GM12864 (cell line): ENCODE measurements at places on chromosomes 5 and 9.

DNA sequence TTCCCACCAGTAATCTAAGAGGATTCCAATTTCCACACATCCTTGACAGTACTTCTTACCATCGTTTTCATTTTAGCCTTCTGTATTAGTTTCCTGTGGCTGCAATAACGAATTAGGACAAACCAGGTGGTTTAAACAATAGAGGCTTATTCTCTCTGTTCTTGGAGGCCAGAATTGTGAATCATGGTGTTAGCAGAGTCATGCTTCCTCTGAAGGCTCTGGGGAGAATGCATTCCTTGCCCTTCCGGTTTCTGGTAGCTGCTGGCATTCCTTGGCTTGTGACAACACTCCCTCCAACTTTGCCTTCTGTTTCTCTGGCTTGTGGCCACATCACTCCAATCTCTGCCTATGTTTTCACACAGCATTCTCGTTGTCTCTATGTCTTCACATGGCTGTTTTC is 23.5 kb downstream of the RIGI start:
- no peak for DNase-seq

GRCh38 chr9:34379334-34380033 is 2.8 kb upstream of the MYORG start:
- DNase-seq, result peak; percentile 60

- DNase-seq, result no peak
Observed at GRCh38 chr9:136848393-136849037, 694 bp upstream of the PHPT1 start.

DNA sequence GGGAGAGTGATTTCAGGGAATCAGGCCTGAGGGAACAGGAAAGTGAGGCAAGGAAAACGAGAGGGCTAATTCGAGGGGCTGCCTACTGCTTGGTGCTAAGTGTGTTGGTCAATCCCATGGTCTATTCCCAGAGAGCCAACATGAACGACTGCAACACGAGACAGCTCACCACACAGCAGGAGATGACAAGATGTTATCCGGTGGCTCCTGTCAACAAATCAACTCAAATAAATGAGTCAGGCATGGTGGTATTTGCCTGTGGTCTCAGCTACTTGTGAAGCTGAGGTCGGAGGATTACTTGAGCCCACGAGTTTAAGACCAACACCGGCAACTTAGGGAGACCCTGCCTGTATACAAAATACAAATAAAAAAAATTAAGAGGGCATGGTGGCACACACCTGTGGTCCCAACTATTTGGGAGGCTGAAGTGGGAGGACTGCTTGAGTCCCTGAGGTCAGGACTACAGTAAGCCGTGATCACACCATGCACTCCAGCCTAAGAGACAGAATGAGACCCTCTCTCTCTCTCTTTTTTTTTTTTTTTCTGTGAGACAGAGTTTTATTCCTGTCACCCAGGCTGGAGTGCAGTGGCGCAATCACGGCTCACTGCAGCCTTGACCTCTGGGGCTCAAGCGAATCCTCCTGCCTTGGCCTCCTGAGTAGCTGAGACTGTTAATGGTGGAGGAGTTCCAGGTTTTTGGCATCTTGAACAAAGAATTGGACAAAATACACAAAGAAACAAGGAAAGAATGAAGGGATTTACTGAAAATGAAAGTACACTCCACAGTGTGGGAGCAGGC is 9.0 kb upstream of the FAF2 start:
- no peak for DNase-seq

DNA sequence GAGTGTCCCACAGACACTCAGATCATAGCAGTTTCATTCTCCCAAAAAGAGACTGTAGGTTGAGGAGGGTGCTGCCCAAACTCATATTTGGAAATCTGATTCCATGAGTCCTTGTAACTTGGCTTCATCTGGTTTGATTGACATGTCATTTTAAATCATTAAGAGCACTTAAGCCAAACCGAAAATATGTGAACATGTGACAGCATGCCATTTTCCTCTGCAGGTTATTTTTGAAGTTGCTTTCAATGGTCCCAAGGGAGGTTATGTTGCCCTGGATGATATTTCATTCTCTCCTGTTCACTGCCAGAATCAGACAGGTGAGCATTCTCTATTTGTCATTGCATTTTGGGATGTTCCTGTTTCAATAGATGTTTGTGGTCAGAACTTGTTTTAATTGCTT is 87.6 kb downstream of the MAMDC2 start:
- DNase-seq, result no peak

DNA sequence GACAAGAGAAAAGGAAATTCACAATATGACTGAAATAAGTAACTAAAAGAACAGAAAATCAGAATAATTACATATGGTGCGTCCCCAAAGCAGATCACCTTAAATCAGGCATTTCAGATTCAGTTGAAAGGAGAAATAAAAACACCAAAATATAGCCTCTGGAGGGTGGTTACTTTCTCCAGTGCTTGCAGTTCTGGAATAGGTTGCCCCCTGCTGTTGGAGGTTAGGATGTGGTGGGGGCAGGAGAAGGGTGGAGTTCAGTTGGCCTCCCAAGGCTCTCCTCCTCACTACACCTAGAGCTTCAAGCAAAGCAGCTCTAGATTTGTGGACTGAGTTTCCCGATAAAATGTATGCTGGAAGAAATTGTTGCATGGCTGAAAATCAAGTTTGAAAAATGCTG is 338.2 kb upstream of the TLE4 start:
- DNase-seq, result peak; percentile 3

- no peak for DNase-seq
Observed at GRCh38 chr5:35182910-35183535, 47.3 kb downstream of the PRLR start.

DNA sequence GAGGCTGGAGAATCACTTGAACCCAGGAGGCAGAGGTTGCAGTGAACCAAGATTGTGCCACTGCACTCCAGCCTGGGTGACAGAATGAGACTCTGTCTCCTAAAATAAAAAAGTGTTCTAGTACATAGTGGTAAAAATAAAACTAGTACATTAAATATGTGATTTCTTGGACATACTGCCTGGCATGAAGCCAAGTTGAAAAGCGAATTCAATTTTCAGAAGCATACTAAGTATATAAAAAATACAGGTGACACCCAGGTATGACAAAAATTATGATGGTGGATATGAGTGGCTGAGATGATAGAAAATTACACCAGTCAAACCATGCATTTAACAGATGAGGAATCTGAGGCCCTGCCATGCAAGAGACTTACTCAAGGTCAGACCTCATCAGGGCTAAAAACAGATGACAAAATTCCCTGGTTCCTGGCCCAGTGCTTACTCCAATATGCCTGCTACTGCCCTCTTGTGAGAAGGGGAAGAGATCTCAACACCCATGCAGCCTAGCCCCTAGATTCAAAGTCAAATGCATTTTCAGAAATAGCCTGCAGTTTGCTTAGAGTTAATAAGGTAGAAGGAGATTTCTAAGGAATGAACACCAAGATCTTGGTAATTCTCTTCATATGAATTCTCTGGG is 46.6 kb upstream of the GNPDA1 start:
- DNase-seq, result no peak

DNA sequence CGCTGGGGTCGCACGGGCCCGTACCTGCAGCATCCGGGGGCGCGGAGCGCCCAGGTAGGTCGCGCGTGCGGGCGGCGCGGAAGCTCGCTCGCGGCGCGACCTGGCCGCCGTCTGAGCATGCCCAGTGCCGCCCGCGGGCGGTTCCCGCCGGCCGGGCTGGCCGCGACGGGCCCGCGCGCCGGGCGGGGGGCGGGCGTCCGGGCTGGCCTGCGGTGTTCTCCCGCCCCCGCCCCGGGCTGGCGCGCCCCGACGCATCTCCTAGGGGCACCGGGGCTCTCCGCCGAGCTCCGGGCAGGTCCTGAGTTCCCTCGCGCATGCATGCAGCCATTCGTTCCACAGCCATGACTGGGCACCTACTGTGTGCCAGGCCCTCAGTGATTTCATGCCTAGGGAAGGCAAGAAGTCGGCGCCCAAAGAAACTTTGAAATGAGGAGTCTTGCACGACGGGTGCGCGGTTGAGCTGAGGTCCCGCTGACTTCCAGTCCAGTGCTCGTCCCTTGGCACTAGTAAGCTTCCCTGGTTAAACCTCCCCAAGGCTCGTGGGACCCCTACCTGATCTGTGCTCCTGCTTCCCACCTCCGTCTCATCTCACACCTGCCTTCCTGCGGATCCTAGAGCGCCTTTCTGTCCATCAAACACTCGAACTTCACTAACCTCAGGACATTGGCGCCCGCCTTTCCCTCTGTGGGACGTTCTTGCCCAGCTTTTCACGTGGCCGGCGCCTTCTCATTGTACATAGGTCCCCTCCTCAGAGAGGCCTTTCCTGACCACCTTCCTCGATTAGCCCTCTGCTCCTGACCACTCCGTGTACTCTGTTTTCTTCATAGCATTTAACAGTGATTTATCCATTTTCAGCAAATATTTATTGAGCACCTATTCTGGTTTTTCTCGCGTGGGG is at the start of gene PTPN3:
Gene PTPN3, minus strand, starts transcription at position 113 of the 898 bp plus-strand sequence. CDS start 34,873 bp downstream, outside the sequence.
- DNase-seq, result no peak

DNA sequence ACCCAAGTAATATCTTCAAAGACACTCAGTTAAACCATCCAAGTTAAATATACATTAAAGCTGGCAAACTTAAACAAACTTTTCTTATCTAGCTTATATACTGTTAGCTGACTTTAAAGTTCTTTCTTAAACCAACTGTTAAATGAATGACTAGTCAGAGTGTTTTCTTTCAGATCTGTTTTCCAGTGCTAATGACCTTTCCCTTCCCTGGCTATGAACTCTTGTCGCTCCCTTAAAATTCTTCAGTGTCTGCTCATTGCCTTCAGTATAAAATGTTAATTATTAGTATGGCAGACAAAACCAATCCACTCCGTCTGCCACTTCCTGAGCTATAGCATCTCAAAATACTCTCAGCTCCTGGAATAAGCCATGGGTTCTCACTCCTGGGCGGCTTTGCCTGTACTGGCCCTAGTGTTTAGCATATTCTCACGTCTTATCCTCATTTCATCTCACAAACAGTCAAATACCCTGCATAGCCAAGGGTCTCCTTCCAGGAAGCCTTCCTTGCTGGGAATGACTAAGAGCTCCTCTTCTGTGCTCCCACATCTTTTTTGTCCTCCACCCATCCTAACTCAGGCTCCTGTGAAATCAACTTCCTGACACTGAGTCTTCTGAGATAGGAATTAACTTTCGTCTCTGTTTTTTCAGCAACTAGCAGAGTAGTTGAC is 87.7 kb downstream of the VCAN start:
- DNase-seq, result no peak

- no peak for DNase-seq
Observed at GRCh38 chr5:2708132-2708531, 43.3 kb downstream of the IRX2 start.

- DNase-seq, result no peak
Observed at GRCh38 chr9:114847492-114848417, 41.9 kb upstream of the TNFSF15 start.

DNA sequence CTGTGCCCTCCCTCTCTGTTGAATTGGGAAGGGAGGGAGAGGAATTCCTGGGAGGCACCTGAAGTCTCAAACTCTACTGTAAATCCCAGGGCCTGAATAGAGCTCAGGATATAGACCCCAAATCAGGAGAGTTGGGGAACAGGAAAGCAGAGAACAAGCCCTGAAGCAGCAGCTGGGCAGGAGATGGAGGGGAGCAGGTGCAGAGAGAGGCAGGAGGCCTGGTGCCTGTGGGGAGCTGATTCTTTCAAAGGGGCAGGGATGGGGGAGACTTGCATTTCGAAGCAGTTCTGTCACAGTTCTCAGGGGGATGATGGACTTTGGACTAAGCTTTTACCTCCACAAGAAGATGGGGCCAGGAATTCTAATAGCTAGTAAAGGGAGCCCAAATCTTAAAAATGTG is 50.2 kb downstream of the NIM1K start:
- no peak for DNase-seq

- no peak for DNase-seq
Observed at GRCh38 chr5:95224701-95225459, 60.0 kb downstream of the MCTP1 start.

DNA sequence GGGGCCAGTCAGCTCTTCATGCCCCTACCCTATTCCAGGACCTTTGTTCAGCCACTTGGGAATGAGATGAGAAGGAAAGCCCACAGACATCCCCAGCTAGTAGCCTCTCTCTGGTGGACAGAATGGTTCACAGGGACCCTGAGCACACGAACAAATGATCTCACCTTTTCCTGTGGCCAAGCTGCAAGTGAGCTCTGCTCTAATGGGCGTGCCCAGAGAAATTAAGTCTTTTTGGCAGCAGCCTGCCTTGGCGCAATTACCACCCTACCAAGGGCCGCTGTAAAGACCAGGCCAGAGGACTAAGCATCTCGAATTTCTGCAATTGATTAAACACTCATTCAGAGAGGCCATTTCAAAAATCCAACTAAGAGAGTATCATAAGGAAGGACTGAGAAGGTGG is 56.0 kb downstream of the WHRN start:
- no peak for DNase-seq

DNA sequence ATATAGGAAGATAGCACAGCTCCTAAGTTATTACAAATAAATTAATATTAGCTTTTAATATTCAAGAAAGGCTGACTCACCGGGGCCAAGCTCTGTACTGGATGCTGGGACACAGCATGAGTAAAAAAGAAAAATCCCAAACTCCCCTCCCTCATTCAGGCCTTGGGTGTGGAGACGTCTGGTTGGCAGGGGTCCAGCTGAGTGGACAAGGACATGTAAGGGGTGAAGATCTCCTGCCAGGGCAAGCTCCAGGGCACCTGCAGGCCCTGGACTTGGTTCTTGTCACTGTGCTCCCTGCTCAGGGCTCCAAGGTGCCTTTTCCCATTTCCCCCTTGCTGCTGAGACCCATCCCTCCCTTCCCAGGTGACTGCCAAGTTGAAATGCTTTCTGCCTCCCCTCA is 388.5 kb downstream of the ENC1 start:
- DNase-seq, result no peak

- DNase-seq, result no peak
Observed at GRCh38 chr5:60634051-60634450, 65.9 kb downstream of the DEPDC1B start.

- DNase-seq, result no peak
Observed at GRCh38 chr9:2957656-2958200, 113.8 kb upstream of the PUM3 start.

DNA sequence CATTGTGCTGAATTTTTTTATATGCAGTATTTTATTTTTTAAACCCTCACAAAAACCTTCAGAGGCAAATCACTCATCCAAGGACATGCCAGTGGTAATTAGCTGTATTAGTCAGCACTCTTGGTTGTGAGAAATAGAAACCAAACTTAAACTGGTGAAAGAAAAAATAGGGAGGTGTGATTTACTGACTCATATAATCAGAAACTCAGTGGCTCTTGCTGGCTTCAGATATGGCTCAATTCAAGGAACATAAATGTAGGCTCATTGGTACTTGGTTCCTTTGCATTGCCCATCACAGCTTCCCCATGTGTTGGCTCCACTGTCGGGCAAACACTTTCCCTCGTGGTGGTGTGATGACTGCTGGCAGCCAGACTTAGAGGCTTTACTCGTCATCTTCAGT is 497.2 kb downstream of the MAT2B start:
- DNase-seq, result no peak

GRCh38 chr9:17609312-17610005 is 30.6 kb downstream of the SH3GL2 start:
- DNase-seq, result no peak

- DNase-seq, result peak; percentile 7
Observed at GRCh38 chr5:156479849-156480248, 152.9 kb downstream of the SGCD start.

GRCh38 chr5:74895906-74896305 is 29.7 kb upstream of the FAM169A start:
- DNase-seq, result no peak
